ENCODE measurements at places on chromosomes 5 and 9.

GRCh38 chr5:173329491-173330337 is 1.5 kb upstream of the STC2 start:
- DNase-seq: no peak

DNA sequence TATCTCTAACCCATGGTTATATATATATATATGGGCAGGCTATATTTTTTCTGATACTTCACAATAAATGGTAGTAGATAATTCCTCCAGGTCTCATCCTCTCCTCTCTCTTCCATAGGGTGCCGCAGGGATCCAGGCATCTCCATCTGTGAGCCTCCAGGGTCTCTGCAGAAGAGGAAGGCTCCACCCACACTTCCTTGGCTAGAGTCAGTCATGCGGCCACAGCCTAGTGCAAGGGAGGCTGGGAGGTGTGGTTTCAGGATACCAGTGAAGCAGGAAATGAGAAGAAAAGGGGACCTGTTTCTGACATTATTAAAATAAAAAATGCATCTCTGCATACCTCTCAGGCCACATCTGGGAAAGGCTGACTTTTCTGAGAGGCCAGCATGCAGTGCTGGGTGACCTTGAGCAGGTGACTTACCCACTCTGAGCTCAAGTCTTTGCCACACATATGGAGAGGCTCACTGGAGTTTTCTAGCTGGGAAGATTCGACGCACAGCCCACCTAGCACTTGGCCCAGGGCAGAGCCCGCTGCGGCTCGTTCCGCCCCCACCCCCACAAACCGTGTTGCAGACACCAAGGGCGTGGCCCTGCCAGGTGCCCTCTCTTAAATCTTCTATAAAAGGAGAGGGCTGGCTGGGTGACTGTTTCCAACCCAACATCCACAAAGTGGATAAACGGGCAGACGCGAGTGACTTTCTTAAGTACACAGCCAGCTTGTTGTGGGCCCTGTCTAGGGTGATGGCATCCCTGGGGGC is 47.9 kb downstream of the OLFM1 start:
- DNase-seq: no peak

GRCh38 chr5:9363026-9363425 is 182.8 kb downstream of the SEMA5A start:
- no peak for DNase-seq

DNA sequence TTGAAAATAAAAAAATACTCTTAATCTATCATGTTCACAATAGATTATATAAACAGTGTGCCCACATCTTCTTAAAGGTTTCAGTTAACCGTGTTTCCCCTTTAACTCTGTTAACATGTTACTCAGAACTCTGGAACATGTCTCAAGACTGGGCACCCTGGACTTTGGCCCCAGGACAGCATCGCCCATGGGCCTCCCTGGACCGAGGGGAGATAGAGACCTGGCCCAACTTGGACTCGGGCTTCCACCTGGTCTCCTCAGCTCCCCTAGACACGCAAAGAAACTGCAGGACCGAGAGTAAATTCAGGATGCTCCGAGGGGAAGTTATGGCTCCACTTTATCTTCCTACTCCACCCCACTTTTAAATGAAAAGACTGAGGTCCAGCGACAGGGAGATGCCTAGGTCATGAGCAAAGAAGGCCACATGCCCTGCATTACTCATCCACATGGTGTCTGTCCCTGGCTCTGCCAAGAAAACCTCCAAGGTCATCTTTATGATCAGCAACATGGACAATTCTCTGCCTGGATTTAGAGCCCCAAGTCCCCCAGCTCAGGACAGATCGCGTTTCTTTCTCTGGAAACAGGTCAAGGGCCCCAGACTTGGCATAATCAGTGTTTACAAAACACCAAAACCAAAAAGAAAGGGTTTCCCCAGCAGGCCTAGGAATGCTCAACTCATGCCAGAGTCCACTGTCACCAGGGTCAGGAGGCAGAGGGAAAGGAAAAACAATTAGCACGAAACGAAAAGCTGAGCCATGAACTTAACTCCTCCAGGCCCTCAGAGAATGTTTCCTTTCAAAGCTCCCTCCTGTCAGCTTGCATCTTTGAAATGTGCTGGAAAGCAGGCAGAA is 17.4 kb downstream of the GPX3 start:
- no peak for DNase-seq

- DNase-seq: no peak
These were observed 239.1 kb downstream of the ENC1 start for GRCh38 chr5:74401281-74401945.

GRCh38 chr5:61000887-61001286 is 55.9 kb downstream of the NDUFAF2 start:
- no peak for DNase-seq

DNA sequence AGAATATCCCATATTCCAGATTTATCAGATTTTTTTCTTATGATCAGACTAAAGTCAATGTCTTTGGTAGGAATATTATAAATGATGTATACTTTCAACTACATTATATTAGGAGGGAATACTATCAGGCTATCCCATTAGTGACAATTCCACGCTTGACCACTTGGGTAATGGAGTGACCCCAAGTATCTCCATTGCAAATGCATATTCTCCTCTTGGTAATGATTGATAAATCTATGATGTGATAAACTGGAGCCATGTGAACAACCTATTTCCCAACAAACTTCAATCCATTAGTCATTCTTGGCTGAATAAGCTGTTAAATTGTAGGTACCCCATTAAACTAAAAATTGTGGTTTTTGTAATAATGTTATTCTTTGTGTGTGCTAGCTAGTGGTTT is 12.2 kb upstream of the MPDZ start:
- DNase-seq: no peak

DNA sequence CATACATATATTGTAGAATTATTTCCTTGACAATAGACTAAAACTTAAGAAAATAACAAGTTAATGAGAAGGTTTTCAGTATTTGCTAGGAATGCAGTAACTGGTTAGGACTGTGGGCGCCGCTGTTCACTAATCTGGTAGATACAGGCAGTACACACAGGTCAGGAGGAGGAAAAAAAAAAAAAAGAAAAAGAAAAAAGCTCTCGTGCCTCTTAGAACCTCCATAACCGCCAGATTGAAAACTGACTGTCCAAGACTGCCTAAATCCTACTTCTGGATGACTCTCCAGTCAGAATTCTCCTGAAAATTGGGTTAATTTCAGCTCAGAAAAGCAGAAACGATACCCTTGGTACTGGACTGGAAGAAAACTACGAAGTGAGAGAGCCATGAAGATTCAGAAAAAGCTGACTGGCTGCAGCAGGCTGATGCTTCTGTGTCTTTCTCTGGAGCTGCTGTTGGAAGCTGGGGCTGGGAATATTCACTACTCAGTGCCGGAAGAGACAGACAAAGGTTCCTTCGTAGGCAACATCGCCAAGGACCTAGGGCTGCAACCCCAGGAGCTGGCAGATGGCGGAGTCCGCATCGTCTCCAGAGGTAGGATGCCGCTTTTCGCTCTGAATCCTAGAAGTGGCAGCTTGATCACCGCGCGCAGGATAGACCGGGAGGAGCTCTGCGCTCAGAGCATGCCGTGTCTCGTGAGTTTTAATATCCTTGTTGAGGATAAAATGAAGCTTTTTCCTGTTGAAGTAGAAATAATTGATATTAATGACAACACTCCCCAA is at the start of gene PCDHGA1:
TSS of gene PCDHGA1 (plus strand) at position 216 of the 782 bp plus-strand sequence.
- no peak for DNase-seq
